NCI-H524 (cell line): ENCODE measurements at places on chromosomes 3 and 15.

DNA sequence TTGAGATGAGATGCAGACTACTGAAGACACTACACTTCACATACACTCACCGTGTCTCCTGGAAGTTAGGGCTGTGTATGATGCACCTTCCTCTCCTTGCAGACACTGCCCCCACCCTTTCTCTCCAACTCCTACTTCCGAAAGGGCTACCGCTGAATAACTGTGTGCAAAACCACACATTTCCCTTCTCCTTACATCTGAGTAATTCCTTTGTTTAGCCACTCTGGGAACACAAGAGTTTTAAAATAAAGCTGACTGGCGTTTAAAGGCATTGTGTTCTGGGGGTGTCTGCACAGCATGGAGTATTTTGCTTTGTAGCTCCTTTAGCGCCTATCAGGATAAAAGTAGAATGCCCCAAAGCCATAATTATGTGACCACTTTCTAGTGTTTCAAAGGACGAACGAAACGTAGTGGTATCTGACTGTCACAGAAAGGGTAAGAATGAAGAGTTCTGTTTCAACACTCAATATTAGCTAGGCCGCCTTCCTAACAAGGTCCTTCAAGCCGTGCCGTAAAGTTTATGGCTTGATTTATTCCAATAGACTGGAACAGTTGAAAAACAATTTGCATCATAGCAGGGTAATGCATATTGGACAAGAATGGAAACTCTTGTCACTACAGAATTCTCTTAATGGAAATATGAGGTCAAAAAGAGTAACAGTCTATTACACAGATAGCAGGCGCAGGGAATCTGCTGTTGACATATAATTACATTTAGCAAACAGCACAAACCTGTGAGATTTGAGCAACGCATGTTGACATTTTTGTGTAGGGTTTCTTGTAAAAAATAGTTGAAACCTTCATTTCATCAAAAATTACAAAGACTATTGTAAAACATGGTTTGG lies 619.9 kb downstream of the FOXP1 start:
- DNase-seq, result no peak

GRCh38 chr3:42063888-42064287 lies 27.3 kb upstream of the TRAK1 start:
- DNase-seq, result no peak

DNA sequence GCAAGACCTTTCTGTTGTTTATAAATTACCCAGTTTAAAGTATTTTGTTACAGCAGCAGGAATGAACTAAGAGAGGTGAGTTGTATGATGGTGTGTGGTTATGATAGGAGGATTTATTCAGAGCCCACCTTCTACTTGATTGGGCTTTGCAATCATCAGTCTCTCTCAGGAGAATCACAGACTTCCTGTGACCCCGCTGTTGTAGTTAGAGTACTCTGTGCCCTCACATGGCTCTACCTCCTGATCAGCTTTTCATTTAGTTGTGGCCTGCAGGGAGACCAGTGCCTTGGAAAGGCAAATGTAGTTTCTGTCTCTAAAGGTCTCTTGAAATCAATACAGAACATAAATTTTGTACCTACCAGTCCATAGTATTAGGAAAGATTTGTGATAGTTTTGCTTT lies 7.6 kb upstream of the P2RY14 start:
- DNase-seq, result no peak

DNA sequence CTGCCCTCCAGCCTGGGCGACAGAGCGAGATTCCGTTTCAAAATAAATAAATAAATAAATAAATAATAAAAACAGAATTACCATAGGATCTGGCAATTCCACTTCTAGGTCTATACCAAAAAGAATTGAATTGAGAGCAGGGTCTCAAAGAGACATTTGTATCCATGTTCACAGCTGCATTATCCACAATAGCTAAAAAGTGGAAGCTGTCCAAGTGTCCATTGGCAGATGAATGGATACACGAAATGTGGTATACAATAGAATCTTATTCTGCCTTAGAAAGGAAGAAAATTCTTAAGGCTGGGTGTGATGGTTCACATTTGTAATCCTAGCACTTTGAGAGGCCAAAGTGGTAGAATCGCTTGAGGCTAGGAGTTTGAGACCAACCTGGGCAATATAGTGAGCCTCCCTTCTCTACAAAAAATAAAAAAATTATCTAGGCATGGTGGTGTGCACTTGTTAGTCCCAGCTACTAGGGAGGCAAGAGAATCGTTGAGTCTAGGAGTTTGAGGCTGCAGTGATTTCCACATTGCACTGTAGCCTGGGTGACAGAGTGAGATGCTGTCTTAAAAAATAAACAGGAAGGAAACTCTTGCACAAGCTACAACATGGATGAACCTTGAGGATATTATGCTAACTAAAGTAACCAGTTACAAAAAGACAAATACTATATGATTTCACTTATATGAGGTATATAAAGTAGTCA lies 24.2 kb downstream of the PFKFB4 start:
- no peak for DNase-seq

GRCh38 chr15:73956743-73957135 lies 30.5 kb downstream of the LOXL1 start:
- DNase-seq, result no peak

DNA sequence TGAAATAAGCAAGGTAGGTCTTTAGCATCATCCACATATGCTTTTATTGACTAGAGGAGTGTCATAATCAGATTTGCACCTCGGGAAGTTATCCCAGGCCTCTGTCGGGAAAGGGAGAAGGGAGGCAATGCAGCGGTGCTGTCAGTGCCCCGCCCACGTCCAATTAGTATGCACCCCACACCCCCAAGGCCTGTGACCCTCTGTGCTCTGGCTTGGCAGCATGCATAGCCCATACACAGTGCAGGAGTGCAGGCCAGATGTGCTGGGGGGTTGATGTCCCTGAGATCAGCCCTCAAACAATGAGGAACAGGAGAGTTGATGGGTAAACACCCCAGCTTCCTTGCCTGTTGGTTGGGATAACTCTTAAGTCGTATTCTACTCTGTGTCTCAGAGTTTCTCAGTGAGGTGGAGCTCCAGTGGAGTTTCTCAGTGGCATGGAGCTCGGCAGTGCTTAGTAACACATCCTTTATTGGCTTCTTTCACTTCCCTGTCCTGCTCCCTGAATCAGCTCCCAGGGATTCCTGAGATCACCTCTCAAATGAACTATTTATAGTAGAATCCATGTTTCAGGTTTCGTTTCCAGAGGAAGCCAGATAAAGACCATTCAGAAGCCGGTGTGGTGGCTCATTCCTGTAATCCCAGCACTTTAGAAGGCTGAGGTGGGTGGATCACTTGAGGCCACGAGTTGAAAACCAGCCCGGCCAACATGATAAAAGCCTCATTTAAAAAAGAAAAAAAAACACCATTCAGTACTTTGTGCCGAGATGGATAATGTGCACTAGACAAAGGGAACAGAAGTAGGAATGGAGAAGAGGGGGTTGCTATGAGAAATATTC lies 26.7 kb upstream of the NDUFB4 start:
- DNase-seq, result no peak

DNA sequence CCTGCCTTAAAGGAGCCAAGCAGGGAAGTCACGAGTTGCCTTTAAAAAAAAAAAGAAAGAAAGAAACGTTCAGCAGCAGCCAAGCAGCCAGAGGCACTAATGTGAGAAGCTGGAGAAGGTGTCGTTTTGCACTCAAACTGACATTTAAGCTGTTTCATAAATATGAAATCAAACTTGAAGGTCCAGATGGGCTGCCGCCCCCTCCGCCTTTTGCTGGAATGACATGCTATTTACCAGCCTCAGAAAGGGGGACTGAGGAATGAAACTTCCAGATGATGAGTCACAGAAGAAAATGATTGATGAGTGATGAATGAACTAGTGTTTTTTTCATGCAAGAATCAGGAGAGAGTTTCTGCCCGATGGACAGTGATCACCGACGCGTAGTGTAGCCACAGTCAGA lies 396.8 kb downstream of the IGSF11 start:
- peak; percentile 76 for DNase-seq

DNA sequence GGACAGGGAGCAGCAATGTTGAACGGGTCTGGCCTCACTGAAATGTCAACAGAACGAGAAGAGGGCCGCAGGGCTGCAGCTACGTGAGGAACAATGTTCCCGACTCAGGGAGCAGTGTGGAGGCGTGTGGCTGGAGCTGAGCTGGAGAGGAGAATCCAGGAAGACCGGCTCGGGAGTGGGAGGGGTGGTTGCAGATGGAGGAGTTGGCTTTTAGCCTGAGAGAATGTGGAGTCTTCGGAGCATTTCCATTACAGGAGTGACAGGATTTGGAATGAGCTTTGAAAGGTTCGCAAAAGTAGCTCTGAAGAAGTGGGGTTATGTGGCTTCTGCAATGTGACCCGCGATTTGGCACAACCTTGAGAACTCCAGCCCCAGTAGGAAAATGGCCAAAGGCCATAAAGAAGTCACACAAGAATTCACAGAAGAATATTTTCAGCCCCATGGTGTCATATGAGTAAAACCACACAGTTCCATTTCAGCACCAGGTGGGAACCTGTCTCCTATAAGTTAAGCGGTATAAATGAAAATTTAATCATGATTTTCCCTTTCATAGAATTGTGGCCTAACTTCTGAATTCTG lies 78.8 kb upstream of the NSMCE3 start:
- DNase-seq, result no peak

DNA sequence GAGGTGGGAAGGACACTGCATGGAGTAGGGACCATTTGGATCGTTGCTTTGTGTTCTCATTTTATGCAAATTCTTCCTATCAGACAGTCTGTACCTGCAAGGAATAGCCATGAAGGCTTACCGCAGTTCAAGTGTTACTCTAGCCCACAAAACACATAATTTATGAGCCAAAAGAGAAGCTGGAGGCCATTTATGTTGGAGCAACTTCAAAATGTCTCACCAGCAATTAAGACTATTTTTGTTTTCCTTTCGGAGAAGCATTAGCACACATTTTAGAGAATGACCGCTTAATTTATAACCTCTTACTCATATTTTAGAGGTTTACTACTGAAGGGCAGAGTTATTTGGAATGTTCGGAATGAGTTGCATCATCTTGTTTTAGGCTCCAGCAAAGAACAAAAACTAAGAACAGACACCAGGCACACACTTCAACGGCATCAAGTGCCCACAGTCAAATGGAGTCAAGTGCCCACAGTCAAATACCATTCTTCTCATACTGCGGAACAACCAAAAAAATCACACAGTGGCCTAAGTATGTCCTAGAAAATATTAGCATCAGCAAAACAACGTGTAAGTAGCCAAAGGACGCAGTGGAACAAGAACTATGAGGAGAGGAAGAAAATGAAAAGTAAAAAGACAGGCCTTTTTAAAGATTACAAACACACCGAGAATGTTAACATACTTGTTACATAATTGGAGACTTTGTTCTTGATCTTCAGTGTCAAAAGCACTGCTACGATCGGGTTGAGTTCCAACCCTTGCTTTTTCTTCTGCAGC lies 17.5 kb upstream of the GOLGA8J start:
- DNase-seq, result no peak

DNA sequence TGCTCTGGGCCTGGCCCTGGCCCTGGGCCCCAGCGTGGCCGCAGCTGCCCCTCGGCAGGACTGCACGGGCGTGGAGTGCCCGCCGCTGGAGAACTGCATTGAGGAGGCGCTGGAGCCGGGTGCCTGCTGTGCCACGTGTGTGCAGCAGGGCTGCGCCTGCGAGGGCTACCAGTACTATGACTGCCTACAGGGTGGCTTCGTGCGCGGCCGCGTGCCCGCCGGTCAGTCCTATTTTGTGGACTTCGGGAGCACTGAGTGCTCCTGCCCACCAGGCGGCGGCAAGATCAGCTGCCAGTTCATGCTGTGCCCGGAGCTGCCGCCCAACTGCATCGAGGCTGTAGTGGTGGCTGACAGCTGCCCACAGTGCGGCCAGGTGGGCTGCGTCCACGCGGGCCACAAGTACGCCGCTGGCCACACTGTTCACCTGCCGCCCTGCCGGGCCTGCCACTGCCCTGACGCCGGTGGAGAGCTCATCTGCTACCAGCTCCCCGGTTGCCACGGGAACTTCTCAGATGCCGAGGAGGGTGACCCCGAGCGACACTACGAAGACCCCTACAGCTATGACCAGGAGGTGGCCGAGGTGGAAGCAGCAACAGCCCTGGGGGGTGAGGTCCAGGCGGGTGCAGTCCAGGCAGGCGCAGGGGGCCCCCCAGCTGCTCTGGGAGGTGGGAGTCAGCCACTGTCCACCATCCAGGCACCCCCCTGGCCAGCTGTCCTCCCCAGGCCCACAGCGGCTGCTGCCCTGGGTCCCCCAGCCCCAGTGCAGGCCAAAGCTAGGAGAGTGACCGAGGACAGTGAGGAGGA lies 21.7 kb downstream of the FBLN2 start:
- DNase-seq, result no peak

DNA sequence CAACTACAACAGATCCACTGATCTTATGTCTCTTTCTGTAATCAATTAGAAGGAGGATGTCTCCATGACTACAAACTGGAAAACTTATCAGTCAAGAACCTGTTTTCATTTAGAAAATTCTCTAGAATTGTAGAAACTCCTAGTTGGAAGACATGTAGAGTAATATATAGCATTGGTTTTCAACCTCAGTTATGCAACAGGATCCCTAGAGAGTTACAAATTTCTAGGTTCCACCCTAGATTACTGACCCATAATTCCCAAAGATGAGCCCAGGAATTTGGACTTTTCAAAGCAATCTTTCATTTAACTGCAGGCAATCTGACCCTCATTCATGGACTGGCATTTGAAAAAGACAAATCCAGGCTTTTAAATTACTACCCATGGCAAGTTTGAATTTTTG lies 116.9 kb upstream of the RAP2B start:
- no peak for DNase-seq

- DNase-seq, result peak; percentile 53
These were observed 843 bp downstream of the CHRNA5 start for GRCh38 chr15:78565951-78566774.

GRCh38 chr15:70096215-70097062 lies 1.3 kb downstream of the TLE3 start:
- peak; percentile 69 for DNase-seq

GRCh38 chr3:69665026-69665737 lies 74.1 kb upstream of the MITF start:
- DNase-seq, result peak; percentile 70

- peak; percentile 48 for DNase-seq
These were observed 515 bp downstream of the EIF4G1 start for GRCh38 chr3:184314700-184315542.

- peak; percentile 51 for DNase-seq
These were observed 34.8 kb upstream of the CTSH start for GRCh38 chr15:78979456-78980320.

GRCh38 chr3:86381247-86381646 lies 609.7 kb downstream of the VGLL3 start:
- no peak for DNase-seq

- DNase-seq, result no peak
These were observed 222.3 kb downstream of the SLCO3A1 start for GRCh38 chr15:92075764-92076163.

- DNase-seq, result no peak
These were observed 68.3 kb upstream of the GLCE start for GRCh38 chr15:69092159-69092558.
